Body of pancreas (tissue), 4 donors: ENCODE measurements at places on chromosomes 6 and 20.

GRCh38 chr6:116990679-116991078 is 113.6 kb downstream of the RFX6 start:
- DNase-seq = no peak

DNA sequence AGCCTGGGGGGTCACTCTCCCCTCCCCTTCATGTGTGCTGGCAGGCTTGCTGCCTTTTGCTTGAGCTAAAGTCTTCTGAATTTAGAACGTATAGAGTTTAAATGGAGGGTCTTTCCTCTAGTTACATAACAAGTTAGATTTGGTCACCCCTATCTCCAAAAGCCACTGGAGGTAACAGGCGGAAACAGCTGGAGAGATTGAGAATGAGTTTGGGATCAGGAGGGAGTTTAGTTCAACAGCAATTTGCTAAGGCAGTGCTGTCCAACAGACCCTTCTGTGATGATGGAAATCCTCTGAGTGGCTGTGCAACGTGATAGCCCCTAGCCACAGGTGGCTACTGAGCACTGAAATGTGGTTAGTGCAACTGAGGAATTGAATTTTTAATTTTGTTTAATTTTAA is 132.8 kb downstream of the EYA2 start:
- no peak for DNase-seq

DNA sequence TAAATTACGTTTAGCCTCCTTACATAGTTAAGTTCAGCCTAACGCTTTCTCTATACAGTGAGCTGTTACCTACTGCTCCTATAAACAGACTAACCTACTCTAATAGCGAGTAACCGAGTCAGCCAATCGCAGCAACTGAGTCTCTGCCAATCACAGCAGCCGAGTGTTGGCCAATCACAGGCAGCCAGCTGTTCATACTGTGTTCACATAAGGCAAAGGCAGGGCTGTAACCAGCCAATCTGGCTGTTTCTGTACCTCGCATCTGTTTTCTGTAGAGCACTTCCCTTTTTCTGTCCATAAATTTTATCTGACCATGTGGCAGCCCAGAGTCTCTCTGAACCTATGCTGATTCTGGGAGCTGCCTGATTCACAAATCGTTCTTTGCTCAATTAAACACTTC is 263.9 kb upstream of the JARID2 start:
- no peak for DNase-seq

GRCh38 chr6:82086944-82087343 is 160.6 kb downstream of the IBTK start:
- DNase-seq = no peak

GRCh38 chr6:46201702-46202101 is 30.9 kb upstream of the ENPP5 start:
- DNase-seq = no peak

GRCh38 chr20:18645851-18646250 is 58.0 kb downstream of the DTD1 start:
- DNase-seq = no peak

DNA sequence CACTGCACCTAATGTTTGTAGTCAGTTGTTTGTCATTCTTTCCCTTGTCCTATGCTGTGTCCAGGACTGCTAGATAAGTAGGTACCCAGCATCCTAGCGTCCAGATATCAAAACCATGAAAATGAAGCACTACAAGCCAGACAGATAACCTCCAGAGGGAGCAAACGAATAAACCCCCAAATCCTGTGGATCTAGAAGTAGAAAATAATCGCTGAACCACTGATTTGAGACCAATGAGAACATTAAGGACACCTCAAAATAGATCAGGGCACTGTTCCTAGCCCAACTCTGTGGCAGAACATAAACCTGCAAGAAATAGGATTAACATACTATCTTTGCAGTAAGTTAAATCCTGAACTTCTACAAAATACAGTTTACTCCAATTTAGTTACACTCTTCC is 1.1 kb upstream of the KLHL32 start:
- DNase-seq = no peak

DNA sequence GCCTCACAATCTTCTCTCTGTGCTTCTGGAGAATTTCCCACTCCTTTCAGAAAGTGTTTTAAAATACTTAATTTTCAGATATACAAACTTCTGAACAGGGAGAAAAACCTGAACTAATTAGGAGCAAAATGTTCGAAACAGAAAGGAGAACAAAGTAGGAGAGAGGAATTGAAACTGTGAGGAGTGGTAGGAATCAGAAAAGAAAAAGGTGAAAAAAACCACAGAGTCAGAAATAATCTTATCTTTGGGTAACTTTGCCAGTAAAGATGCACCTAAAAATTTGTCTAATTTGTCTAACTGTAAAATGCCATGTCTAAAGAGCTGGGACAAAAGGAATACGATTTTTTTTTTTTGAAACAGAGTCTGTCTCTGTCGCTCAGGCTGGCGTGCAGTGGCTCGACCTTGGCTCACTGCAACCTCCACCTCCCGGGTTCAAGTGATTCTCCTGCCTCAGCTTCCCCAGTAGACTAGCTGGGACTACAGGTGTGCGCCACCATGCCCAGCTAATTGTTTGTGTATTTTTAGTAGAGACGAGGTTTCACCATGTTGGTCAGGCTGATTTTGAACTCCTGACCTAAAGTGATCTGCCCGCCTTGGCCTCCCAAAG is 4.7 kb upstream of the RIPOR2 start:
- DNase-seq = no peak

- DNase-seq = no peak
Observed at GRCh38 chr6:80519811-80520594, 413.5 kb downstream of the BCKDHB start.

GRCh38 chr6:3438190-3439167 is 18.4 kb downstream of the SLC22A23 start:
- no peak for DNase-seq
